Stimulated activated CD4-positive, alpha-beta T cell treated with anti-CD3 and anti-CD28 coated beads, Interleukin-2, amount 100 ng/mL, for 48 hours (primary cell): ENCODE measurements at places on chromosomes 1 and 21.

GRCh38 chr1:100796046-100796445 is 76.5 kb downstream of the VCAM1 start:
- no peak for DNase-seq

GRCh38 chr1:30328401-30329262 is 394.8 kb downstream of the MATN1 start:
- DNase-seq, result no peak

- DNase-seq, result no peak
Measured at GRCh38 chr1:4986306-4986705, 331.9 kb downstream of the AJAP1 start.

DNA sequence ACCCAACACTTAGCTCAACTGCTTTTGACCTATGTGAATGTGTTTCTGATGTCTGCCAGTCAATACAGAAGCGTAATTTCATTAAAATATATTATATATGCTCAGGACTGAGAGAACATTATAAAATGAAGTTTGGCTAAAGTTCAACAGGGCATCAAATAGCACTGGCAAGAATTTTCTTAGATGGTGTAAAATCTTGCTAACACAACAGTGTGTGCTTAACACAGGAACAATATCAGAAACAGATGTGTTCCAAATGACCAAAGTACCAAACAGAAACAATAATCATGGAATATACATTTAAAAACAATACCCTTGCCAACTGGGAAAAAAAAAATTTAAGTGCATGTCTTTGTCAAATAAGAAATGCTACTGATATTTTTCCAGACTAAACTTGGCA is 10.4 kb upstream of the LHX8 start:
- no peak for DNase-seq

DNA sequence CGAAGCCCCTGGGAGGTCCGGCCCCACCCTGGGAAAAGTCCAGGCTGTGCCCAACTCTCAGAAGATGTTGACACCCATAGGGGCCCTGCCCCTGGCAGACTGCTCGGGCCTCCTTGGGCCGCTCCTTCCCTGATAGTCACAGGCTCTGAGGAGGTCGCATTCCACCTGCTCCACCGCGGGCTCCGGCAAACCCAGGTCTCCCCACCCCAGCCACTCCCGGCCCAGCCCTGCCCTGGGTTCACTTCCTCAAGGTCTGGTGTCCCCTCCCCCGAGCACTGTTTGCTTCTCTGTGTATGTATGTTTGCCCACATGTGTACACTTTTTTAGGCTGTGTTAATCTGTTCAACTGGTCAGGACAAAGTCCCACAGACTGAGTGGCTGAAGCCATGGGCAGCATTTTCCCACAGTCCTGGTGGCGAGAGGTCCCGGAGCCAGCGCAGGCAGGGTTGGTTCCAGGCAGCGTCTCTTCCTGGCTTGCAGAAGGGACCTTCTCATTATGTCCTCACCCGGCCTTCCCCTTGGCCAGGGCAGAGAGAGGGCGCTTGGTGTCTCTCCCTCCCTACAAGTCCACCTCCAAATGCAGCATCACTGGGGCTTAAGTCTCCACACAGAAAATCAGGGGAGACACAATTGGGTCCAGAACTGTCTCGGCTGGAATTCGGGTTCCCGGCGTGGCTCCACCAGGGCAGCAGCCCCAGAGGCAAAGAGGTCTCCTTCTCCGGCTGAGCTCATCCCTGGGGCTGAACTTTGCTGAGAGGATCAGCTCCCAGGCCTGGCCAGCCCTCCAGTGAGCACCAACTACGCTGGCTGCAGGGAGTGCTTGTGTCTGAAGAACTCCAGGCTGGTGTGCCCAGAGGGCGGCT is 10.5 kb upstream of the PRXL2B start:
- DNase-seq, result no peak

- DNase-seq, result no peak
Measured at GRCh38 chr1:54851936-54852524, 35.0 kb downstream of the DHCR24 start.

DNA sequence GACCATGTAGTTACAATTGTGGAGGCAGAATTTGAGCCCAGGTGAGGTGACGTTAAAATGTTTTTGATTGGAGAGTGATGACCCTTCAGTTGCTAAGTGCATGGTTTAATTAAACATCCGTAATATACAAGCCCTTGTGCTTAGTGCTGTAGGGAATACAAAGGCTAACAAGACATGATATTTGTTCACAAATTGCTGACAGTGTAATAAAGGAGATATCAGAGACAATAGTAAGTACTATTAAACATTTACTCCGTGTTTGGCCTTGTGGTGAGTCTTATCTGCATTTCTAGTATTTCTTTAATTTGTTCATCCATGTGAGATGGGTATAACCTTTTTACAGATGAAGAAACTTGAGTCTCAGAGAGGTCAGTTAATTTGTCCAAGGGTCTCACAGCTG is 37.9 kb downstream of the RLF start:
- DNase-seq, result no peak

DNA sequence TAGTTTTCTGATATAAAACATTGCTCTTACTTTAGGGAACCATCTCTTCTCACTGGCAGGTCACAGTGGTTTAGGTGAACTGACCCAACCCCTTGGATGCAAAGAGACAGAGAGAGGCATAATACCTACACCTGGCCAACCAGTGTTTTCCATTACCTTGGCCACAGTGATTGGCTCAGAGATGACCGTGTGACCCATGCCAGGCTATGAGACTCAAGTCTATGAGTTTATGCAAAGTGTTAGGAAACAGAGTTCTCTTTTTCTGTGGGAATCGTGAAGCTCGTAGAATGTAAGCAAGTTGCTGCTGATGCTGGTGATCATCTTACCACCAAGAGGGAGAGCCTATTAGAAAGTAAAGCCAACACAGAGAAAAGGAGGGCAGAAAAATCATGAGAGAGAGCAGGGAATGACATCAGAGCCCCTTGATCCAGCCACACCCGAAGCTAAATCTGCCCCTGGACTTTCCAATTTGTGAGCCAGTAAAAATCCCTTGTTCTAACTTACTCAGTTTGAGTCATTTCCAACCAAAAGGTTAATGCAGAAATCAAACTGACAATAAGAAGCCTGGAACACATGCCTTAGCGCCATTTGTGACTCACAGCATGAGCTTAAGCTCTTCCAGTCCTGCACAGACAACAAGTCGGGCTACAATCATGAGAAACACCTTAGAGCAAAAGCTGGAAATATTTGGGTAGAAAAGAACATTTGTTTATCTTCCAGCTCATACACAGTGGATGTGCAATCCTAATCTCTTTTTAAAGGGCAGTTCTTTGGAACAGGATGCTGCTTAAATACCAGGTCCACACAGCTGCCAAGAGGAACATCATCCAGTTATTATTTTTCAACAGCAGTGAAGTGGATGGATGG is 81.3 kb upstream of the KAZN start:
- no peak for DNase-seq

DNA sequence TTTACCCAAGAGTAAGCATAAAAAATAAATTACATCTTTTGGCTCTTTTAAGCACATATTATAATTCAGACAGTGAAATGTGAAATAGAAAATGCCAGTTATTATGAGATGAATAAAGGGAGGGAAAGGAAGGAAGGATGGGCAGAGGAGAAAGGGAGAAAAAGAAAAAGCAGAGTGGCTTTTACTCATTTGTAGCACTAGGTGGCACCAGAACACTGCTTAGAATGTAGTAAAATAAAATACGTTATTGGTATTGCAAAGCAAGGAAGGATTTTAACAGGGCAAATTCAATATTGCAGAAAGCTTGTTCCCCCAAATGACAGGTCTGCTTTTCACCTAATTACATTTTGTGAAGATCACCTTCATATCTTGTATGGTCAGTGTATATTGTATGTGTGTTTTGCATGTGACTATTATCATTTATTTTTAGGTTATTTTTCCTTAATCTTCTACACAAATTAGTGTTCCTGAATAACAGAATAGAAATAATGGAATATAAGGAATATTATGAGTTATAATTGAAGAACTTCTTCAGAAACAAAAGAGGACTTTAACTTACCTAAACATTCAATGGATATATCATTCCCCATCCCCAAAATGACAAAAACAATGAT is 9.1 kb upstream of the PCNX2 start:
- no peak for DNase-seq

- no peak for DNase-seq
Measured at GRCh38 chr21:44670642-44671432, 4.1 kb upstream of the KRTAP12-2 start.

DNA sequence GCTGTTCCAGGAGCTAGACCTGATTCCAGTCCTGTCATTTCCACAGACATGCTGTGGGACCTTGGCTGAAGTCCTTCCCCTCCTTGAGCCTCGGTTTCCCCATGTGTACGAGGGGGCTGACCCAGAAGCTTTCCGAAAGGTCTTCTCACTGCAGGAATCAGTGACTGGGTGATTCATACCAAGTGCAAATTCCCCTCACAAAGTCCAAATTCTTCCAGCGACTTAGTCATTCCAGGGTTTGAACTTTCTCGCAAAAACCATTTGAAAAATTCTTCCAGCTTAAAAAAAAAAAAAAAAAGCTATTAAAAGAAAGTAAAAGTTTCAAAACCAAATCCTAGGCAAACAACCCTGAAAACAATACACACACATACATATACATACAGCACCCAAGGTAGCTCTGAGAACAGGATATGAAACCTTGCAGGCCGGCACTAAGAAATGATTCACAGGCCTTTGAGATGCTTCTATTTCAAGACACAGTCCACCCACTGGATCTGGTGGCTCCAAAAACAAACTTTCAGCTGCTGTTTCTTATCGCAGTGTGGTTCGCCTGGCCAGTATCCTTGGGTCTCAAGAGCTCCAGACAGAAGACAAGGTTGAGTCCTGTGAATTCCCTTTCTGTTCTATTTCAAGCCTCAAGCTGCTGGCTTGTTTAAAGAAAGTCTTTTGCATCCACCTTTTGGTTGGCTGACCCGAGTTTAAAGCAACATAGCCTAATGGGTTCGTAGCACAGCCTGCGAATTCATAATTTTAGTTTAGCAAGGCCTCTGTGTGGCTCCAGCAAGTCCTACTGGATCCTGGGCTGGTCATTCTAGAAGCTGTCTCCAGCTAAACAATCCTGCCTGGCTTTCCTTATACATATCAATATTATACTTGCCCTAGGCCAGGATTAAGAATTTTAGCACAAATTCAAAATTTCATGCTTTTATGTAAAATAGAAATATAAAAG is 18.0 kb upstream of the ID3 start:
- DNase-seq, result no peak

GRCh38 chr1:194043984-194044755 is 857.8 kb upstream of the B3GALT2 start:
- no peak for DNase-seq

DNA sequence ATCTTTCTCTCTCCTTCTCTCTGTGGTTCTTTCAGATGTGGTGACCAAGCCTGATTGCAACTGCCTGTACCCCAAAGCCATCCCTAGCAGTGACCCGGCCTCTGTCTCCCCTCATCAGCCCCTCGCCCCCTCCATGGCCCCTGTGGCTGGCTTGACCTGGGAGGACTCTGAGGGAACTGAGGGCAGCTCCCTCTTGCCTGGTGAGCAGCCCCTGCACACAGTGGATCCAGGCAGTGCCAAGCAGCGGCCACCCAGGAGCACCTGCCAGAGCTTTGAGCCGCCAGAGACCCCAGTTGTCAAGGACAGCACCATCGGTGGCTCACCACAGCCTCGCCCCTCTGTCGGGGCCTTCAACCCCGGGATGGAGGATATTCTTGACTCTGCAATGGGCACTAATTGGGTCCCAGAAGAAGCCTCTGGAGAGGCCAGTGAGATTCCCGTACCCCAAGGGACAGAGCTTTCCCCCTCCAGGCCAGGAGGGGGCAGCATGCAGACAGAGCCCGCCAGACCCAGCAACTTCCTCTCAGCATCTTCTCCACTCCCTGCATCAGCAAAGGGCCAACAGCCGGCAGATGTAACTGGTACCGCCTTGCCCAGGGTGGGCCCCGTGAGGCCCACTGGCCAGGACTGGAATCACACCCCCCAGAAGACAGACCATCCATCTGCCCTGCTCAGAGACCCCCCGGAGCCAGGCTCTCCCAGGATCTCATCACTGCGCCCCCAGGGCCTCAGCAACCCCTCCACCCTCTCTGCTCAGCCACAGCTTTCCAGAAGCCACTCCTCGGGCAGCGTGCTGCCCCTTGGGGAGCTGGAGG is 12.7 kb downstream of the CSF1 start:
- no peak for DNase-seq

GRCh38 chr21:33266789-33267135 is 595 bp downstream of the IL10RB start:
- DNase-seq, result peak; percentile 15

- no peak for DNase-seq
Measured at GRCh38 chr1:229117664-229118300, 153.1 kb upstream of the RAB4A start.

DNA sequence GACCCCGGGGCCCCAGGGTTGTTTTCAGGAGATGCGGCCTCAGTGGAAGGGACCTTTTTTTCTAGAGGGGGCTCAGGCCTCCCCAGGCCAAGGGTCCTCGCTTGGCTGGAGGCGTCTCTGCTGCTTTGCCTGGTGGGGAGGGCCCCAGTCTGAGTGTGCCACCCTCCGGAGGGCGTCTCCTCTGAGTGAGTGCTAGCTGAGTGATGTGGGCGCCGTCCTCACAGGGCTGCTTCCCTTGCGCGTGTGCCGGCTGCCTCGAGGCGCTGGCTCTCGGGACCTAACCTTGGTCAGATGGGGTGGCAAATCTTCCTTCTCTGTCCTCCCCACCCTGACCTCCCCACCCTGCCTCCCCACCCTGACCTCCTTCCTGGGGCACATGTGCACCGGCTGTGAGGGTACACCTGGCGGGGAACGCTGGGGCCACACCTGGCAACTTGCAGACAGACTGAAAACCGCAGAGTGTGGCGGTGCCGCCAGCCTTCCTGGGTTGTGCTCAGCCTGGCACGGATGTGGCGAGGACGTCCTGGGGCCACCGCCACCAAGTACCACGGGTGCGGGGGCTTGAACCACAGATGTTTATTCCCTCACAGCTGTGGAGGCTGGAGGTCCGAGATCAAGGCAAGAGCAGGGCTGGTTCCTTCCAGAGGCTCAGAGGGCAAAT is 93.0 kb upstream of the TTC34 start:
- DNase-seq, result no peak

GRCh38 chr1:152582647-152583046 is 2.3 kb upstream of the LCE3D start:
- no peak for DNase-seq

GRCh38 chr1:183609313-183609712 is 19.1 kb upstream of the NCF2 start:
- DNase-seq, result no peak

DNA sequence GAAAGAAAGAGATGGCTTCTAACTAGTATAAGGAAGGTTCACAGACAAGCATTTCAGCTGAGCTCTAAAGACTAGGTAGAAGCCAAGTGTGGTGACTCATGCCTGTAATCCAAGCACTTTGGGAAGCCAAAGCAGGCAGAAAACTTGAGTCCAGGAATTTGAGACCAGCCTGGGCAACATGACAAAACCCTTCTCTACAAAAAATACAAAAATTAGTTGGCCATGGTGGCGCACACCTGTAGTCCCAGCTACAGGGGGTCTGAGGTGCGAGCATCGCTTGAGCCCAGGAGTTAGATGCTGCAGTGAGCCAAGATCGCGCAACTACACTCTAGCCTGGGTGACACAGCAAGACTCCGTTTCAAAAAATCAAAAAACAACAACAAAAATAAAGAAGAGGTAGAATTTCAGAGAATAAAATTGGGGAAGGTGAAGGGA is 27.8 kb downstream of the FBXO42 start:
- DNase-seq, result no peak

- no peak for DNase-seq
Measured at GRCh38 chr1:175126347-175126746, 58.7 kb downstream of the TNN start.
